Activated naive CD8-positive, alpha-beta T cell treated with anti-CD3 and anti-CD28 coated beads, Interleukin-2, amount 10 ng/mL, durations not matched to agents 7 days and 5 days (primary cell): ENCODE measurements at places on chromosomes 2 and 18. TPM values are rescaled to one million over a fixed set of nuclear protein-coding genes. Genes with fewer than 3 reads are reported as not detected.

DNA sequence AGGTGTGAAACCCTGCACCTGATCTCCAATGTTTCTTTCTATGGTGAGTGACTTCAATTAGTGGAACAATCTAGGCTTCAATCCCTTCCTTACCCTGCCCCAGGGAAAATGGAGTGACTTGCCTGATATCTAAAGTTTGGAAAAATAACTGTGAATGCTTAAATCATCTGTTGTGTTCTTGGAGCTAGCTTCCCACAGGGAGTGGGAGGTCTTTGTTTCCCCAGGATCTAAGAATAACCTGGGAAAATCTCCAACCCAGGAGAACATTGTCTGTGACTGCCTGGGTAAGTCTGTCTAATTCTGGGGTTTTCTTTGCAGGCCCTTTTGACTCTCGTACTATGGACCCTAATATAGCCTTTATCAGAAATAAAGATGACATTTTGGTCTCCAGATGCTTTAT, 13.6 kb upstream of the LDAH start:
- no peak for DNase-seq

DNA sequence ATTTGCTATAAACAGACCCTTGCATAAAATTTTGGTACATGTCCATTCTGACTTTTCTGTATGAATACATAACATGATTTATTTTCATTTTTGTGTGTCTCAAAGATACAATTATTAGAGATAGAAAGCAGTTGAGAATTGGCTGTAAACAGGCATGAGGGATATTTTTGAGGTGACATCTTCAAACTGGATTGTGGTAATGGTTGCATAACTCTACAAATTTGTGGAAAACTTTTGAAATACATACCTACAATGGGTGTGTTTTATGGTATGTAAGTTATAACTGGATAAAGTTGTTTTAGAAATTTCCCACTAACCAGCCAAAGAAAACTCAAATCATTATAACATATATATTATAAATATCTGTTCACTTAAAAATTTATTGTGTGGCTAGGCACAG, 39.6 kb downstream of the GREB1L start:
- no peak for DNase-seq

- DNase-seq = no peak
Observed at GRCh38 chr18:35371412-35372195, 5.5 kb downstream of the ZNF396 start.

GRCh38 chr18:10563886-10564285, 38.1 kb downstream of the NAPG start:
- DNase-seq = no peak

DNA sequence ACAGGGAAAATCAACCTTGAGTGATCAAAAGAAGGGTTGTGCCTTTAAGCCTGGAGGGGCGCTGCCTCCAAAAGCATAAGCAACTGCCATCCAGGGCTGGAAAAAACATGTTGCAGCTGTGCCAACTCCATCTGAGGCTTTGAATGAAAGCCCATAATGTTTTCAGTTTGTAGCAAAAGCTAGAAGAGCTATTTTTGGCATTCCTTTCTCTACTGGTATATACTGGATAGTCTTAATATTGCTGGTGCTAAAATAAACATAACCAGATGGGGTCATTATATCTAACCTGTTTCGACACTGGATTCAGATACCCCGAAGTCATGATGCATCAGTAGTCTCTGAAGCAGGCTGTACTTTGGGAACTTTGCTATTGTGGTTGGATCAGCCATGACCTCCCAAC, 25.1 kb downstream of the ANXA4 start:
- no peak for DNase-seq

GRCh38 chr2:241265506-241265905, 50.0 kb downstream of the HDLBP start:
- no peak for DNase-seq

DNA sequence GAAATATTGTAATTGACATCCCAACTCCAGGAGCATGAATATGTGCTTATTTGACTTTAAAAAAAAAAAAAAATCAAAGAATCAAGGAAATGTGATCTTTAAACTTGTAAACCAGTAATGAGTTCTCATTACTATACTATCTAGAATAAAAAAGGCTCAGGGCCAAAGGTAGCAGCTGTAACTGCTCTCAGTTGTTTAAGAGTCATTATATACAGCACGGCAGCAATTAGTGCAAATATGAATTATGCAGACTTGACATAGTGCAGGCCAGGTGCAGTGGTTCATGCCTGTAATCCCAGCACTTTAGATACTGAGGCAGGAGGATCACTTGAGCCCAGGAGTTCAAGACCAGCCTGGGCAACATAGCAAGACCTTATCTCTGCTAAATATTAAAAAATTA, 125.7 kb upstream of the TTC39C start:
- no peak for DNase-seq

DNA sequence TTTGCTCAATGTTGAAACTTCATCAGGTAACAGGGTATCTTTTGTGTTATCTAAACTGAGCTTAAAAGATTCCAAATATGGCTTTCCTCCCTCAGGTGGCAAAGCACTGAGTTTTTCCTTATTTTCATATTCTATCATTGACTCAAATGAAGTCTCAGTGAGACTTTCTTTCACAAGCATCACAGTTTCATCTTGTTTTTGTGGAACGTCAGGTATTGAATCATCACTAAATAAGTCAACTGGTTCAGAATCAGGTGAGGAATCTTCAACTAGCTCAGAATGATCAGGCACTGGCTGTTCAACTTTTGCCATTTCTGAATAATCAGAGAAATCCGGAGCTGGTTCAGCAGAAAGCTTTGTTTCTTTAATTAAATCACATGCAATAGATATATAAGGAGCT, 24.6 kb downstream of the RTN4 start:
- no peak for DNase-seq

- no peak for DNase-seq
Observed at GRCh38 chr2:36695746-36696415, 626 bp upstream of the VIT start.

DNA sequence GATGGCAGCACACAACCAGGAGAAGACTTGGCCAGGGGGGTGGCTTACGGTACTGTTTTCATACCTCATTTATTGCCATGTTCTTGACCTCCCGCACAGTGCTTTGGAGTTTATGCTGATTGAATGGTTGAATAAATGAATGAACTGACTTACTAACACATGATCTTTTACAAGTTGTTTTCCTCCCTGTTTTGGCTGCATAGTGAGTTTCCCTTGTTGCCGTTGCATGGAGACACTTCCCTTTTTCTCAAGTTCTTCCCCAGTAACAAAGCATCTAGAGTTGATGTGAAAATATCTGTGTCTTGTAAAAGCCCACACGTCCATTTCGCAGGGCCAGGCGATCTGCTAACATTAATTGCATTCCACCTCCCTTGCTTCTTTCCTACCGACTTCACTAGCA, 35.7 kb upstream of the RAB1A start:
- DNase-seq = no peak

DNA sequence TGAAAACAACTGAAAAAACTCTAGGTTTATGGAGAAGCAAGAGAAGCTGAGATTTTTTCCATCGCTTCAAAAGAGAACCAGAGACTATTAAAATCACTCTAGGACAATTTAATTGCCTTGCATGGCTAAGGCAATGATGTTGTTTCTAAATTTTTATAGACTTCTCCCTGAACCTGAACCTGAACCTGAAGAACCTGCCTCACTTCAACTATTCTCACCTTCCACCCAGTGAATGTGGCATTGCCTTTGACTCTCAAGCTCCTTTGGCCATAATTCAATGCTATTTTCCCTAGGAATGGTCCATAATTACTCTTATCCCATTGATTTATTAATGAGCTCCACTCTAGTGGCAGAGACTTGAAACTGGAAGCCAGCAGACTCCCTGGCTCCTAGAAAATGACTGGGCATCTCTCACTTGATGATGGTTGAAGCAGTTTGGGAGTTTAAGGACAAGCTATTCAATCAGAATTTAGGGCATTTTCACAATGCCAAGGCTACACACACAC, 303.8 kb upstream of the UBE2E3 start:
- no peak for DNase-seq

DNA sequence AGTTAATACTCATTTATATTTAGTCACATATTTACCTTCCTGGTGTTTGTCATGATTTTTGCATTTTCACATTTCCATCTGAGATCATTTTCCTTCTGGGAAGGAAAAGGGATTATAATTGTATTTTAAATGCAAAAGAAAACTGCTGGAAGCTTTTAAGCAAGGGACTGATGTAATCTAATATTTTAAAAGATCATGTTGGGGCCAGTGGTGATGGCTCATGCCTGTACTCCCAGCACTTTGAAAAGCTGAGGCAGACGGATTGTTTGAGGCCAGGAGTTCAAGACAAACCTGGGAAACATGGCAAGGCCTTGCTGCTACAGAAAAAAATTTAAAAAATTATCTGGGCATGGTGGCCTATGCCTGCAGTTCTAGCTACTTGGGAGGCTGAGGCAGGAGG, 149.0 kb downstream of the MIB1 start:
- DNase-seq = no peak

DNA sequence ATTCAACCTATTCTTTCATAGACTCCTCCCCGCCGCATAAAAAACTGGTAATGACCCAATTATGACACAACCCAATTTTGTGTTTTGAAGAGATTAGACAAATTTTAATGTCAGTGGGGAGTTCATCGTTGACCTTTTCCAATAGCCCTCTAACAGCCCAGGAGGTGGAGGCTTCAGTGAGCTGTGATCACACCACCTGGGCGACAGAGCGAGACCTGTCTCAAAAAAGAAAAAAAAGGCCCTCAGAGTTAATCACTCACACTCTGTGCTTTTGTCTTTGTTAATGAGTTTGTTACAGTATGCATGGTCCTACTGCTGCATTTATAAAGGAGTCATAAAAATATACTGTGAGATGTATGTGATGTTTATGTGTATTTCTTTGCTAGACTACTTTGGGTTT, 510.6 kb downstream of the CPS1 start:
- no peak for DNase-seq

DNA sequence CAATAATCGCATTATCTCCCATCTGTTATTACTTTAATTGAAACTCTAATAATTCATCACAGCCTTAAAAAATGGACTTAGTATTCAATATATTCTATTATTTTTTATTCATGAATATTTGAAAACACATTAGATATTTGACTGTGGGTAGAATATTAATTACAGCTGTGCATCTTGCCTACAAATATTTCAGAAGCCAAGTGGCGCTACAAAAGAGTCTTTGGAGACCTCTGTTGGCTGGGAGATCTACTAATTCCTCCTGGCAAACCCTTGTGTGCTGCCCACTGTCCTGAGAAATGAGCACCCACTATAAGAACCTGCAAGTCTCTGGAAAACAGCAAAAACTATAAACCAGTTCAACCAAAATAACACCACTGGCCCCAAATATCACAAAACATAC, 54.5 kb downstream of the PRELID3A start:
- no peak for DNase-seq

DNA sequence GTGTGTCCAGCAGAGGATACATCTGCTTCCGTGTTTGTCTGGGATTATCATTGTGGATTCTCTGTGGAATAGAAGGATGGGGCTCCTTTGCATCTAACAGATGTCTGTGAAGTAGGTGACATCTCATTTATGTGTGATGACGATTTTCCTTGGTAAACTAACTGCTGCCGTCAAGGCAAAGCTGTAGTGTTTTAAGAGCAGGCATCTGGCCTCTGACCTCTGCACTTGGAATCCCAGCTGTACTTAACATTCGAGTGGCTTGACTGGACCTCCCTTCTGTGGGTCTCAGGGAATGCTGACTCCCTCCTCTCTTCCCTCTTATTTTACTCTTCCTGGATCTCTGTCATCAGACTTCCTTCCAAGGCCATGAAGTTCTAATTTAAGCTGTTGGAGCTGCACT, 56.4 kb downstream of the DCDC2C start:
- no peak for DNase-seq

DNA sequence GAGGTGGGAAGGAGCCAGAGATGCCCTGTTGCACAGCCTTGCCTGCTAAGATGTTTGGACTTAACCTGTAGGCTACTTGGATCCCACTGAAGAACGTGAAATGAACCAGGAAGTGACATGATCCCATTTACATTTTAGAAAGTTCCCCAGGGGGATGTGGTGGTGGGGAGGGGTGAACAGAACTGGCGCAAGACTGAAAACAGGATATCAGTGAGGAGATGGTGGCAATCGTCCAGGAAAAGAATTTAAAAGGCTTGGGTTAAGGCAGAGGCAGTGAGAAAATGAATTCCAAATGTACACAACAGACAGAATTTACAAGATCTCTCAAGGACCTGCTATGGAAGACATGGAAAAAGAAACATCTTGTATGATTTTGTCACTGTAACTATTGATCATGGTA, 42.3 kb downstream of the SULT1C2 start:
- DNase-seq = no peak

DNA sequence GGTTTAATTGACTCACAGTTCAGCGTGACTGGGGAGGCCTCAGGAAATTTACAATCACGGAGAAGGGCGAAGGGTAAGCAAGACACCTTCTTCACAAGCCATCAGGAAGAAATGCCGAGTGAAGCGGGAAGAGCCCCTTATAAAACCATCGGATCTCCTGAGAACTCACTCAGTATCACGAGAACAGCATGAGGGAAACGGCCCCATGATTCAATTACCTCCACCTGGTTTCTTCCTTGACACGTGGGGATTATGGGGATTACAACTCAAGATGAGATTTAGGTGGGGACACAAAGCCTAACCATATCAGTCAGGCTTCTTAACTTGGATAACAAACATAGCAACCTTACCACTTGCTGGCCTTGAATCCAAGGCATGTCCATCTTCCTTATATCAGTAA, 289.0 kb upstream of the STON1 start:
- no peak for DNase-seq

DNA sequence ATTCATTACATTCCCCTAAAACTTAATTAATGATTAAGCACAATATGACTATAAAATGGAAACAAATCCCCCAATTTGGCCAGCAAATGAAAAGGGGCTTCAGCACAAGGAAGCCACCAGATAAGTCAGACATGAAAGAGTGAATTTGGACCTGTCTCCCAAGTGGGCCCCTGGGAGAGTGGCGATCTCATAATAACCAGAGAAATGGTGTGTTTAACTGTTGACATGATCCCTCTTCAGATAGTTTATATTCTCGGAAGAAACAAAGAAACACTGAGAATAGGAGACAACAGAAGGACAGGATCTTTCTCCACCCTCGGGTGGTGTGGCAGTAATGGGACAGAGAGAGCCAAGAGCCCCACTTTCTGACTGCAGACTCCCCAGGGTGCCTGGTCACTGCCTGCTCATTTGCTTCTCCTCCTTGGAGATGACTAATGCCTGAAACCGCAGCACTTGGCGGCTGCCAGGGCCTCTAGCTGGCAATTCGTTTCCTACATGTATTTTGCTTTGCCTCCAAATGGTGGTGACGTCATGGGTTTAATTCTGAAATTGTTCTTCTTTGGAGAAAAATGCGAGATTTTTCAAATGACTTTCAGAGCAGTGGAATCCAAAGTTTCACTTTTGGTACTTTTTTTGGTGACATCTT, 46.4 kb upstream of the SPP2 start:
- no peak for DNase-seq

The DYNC1I2 gene
- total RNA-seq = 48.9 TPM

The COLEC11 gene
- total RNA-seq = 0.77 TPM

The IHH gene
- not detected for total RNA-seq

The CYP27C1 gene
- not detected for total RNA-seq

The PTPN2 gene
- total RNA-seq = 64.9 TPM

The TMEFF2 gene
- total RNA-seq = not detected

The HSPE1 gene
- total RNA-seq = 94.3 TPM

The AKAIN1 gene
- not detected for total RNA-seq

The CFAP65 gene
- total RNA-seq = not detected

The GKN1 gene
- not detected for total RNA-seq
